ENCODE measurements at places on chromosomes 7 and 10.

- ATAC-seq: peak; percentile 12
These were observed 988 bp upstream of the EN2 start for GRCh38 chr7:155456738-155457543.

DNA sequence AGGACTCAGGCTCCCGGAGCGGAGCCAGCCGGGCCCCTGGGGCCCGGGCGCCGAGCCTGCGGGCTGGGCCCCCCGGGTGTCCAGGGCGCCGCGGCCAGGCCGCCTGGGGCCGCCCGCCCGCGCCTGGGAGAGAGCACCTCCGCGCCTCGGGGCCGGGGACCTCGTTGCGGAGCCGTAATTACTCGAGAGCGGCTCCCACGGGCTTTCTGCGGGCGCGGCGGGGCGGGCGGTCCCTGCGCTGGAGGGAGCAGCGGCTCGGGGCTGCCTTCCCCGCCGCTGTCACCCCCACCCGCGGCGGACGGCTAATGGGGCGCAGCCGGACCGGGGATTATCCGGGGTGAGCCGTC lies 1.5 kb downstream of the GNB2 start:
- peak; percentile 0 for ATAC-seq

GRCh38 chr10:31929261-31930022 lies 811 bp upstream of the ARHGAP12 start:
- no peak for ATAC-seq

- no peak for ATAC-seq
These were observed 276.1 kb upstream of the NEBL start for GRCh38 chr10:21172930-21173801.

DNA sequence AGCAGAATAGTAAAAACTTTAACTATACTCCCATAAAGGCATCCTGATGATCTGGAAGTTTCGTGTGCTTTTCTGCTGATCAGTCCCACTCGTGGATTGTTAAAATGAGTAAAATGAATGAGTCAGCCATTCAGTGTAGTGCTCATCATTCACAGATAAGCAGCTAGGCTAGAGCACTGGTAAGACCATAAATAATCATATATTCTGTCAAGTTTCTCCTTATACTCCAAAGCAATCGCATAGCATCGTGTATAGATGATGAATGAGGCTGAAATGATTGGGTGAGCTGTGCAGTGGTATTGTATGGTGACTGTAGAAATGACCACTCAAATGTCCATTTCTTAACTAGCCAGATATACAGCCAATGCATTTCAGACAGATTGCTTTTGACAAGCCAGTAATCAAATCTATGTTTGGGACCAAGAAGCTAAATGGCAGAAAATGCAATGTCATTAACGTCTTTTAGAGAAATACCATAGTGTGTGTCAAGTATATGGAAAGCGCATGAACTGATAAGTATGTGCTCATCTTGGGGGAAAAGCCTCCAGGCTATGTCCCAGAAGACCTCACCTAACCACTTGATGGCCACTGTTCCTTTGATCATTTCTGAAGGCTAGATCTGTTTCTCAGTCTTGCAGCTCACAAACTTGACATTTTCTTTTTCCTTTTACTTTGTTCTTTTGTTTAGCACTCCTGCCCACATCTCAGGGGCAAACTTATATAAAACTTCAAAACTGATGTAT lies 227.2 kb upstream of the FAM3C start:
- ATAC-seq: no peak

GRCh38 chr10:113066561-113067312 lies 116.7 kb downstream of the TCF7L2 start:
- no peak for ATAC-seq

DNA sequence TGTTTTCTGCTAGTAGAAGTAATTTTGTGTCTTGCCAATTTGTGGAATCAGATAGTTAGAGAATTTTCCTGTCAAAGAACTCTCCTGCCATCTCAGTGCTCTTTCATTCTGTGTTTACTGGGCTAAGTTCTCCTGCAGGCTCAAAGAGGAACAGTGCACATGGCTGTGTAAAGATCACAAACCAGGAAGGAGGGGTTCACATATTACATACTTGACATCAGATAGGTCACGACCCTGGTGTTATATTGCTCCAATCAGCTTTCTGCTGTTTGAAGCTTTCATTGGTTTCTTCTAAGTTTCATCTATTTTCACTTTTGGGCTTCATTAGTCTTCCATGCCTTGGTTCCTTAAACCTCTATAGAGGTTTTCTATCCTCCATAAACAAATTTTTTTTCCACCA lies 13.5 kb upstream of the ELMO1 start:
- no peak for ATAC-seq

GRCh38 chr10:75238182-75239095 lies 2.7 kb upstream of the COMTD1 start:
- ATAC-seq: no peak

DNA sequence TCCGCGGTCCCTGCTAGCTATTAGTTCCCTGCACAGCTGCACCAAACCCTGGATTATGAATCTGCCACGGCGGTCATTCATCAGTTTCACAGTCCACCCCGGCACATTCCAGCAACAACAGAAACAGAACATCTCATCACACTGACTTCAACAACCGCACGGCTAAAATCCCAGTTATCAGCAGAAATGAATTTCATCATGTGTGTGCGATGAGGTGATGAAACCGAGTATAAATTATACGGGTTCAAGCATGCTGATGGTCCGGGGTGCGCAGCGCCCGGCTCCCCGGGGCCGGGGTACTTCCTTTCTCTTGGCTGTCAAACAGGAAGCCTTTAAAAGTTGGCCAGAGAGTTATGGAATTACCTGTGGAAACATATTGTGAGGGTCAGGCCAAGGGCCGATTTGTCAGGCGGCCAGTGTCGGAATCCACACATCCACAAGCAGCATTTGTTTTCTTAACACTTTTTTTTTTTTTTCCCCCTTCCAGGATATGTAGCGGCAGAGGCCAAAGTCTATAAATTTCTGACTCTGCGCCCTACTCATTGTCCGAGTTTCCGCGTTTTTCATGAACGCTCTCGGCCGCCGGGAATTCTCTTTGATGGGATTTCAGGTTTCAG lies 420.9 kb upstream of the MGMT start:
- ATAC-seq: no peak

DNA sequence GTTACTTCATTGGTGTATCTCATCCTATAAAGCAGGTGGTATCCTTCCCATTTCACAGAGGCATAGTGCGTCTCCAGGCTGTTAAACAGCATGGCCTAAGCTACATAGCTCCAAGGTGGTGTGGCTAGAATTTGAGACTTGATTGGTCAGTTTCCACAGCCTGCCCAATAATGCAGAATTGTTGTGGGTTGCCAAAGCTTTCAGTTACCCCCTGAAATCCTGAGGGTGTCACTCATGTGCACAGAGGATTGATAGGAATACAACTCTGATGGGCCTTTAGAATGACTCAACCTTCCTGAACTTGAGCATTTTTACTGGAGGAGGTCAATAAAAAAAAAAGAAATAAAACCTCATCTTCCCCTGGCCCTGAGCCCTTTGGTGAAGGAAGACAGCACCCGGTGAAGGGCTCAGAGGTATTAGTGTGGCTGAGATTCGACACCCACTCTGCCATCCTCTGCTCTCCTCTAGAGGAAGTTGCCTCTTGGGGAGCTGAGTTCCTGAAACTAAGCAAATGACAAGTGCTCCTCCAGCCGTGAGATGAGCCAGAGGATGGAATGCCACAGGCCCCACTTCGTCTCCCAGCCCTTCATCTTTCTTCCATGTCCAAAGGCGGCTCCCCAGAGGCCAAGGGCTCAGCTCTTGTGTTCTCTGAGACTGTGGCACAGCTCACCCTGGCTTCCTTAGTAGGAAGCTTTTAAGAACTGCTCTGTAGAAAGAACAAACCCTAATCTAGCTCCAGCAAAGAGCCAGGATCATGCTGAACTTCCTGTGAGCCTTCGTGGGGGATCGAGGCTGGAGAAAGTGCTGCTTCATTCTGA lies 1.0 kb downstream of the ACSL5 start:
- ATAC-seq: peak; percentile 28
